Breast epithelium (tissue), 4 donors: ENCODE measurements at places on chromosomes 5 and 9.

DNA sequence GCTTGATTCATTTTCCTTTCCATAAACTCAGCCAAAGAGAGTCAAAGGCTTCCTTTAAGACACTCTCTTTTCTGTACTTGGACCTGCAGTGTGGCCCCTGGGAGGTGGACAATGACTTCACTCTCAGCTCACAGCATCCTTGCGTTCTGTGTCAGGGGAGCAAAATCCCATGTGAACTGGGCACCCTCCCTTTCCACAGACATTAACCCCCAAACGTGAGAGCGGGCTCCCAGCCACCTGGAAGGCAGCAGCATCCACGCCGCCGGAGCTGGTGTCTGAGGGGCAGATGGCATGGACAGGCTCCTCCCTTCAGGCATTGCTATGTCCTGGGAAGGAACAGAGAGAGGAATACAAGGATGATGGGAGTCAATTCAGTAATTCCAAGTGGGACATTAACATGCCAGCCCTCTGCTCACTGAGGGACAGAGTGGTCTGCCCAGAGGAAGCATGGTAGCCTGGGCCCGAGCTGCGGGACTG is 39.5 kb downstream of the TRIP13 start:
- DNase-seq = no peak
- no peaks in the 10 kb centered on the region for H3K4me1 ChIP-seq
- H3K27ac ChIP-seq = peak overlapping the region; percentile 75

DNA sequence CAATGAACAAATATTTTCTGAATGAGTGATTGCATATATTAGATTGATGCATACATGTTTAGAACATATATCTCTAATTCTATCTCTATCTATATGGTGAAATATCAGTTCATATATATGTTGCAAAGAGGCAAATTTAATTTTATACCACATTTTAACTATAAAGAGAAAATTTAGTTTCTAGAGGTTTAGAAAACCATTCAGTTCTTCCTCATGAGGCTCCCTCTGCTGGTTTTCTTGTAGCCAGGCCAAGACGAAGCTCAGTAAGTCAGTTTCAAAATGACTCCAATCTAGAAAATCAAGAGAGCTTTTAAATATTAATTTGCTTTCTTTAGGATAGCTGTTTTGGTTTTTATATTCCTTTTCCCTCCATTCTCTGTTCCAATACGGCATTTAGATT is 312.1 kb downstream of the TMEM232 start:
- H3K27me3 ChIP-seq = no peaks in the 10 kb centered on the region
- no peak overlapping the region for H3K27ac ChIP-seq
- H3K36me3 ChIP-seq = no peaks in the 10 kb centered on the region
- H3K4me1 ChIP-seq = no peaks in the 10 kb centered on the region
- DNase-seq = no peak

DNA sequence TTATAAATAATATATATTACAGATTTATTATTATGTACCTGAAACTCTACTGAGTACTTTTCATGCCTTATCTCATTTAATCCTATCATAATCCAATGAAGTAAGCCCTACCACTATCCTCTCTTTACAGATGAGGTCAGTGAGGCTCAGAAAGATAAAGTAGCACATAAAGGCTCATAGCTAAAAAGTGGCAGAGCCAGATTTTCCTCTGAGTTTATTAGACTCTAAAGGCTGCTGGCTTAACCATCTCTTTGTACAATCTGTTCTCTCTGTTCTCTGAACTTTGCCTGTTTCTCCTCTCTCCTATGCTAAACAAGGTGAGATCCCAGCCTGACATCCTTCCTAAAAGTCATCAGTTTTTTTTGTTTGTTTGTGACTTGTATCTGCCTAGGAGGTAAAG is 311.2 kb downstream of the KCTD16 start:
- H3K4me1 ChIP-seq = no peaks in the 10 kb centered on the region
- DNase-seq = no peak
- no peak overlapping the region for H3K4me3 ChIP-seq
- no peaks in the 10 kb centered on the region for H3K27me3 ChIP-seq

GRCh38 chr9:129665389-129665775 is at the start of gene PRRX2:
TSS of gene PRRX2 (plus strand) at chr9:129665647. CDS start at chr9:129665868, 221 bp downstream.
- H3K27ac ChIP-seq = peak within 1 kb of the TSS; percentile 85
- peak within 1 kb of the TSS; percentile 58 for H3K4me3 ChIP-seq
- no peaks in the 10 kb centered on the region for H3K27me3 ChIP-seq
- H3K4me1 ChIP-seq = no peaks in the 10 kb centered on the region
- no peak for DNase-seq

- no peaks in the 10 kb centered on the region for H3K4me1 ChIP-seq
- no peak overlapping the region for H3K27ac ChIP-seq
These were observed 41.5 kb downstream of the KCNIP1 start for GRCh38 chr5:170545313-170545712.

- H3K27ac ChIP-seq = no peak overlapping the region
- H3K36me3 ChIP-seq = no peaks in the 10 kb centered on the region
- H3K27me3 ChIP-seq = no peaks in the 10 kb centered on the region
These were observed 300.2 kb upstream of the PANK3 start for GRCh38 chr5:168879331-168879730.

- no peak overlapping the region for H3K4me3 ChIP-seq
- H3K27me3 ChIP-seq = no peaks in the 10 kb centered on the region
- H3K4me1 ChIP-seq = no peaks in the 10 kb centered on the region
- H3K27ac ChIP-seq = no peak overlapping the region
- DNase-seq = no peak
These were observed 67.6 kb downstream of the MEIKIN start for GRCh38 chr5:131877873-131878272.

DNA sequence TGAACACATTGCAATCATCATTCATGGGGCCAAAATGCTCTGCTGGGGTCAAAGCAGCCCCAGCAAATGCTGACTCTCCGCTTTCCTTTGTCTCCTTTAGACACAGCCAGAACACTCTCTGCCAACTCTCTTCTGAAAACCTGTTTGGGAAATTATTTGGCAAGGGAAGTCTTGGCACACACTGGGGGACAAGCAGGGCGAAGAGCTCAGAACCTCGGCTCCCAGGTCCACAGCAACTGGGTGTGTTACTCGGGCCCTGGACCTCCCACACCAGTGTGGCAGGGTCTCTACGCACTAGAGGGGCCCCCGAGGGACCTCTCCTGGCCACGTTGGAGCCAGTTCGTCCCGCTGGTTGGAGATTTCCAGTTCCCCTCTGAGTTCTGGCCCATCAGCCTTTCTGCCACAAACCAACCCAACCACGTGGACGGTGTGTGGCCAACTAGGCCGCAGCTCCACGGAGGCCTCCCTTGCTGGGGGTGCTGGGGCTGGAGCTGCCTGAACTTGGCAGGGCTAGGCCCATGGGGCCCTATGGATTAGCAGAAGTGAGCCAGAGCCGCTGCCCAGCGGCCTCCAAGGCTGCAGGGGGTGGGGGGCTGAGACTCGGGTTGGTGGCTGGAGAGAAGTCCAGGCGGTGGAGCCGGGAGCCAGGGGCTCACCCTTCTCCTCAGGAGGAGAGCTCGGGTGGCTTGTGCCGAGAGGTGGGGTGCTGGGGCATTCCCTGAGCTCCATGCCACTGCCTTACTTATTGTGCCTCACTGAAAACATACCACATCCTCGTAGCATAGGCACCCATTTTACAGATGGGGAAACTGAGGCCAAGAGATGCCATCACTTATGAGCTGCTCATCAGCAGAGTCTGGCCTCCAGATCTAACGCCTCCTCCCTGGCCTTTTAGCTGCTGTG is 46.8 kb upstream of the RNU6ATAC start:
- peak overlapping the region; percentile 36 for H3K4me3 ChIP-seq
- peak overlapping the region; percentile 82 for H3K27ac ChIP-seq
- no peak for DNase-seq
- H3K4me1 ChIP-seq = peaks cover 10% of the 10 kb centered on the region
- H3K27me3 ChIP-seq = no peaks in the 10 kb centered on the region

GRCh38 chr9:114434878-114435311 is 47.1 kb upstream of the AKNA start:
- H3K27ac ChIP-seq = no peak overlapping the region
- no peaks in the 10 kb centered on the region for H3K4me1 ChIP-seq
- H3K4me3 ChIP-seq = no peak overlapping the region
- H3K27me3 ChIP-seq = no peaks in the 10 kb centered on the region

DNA sequence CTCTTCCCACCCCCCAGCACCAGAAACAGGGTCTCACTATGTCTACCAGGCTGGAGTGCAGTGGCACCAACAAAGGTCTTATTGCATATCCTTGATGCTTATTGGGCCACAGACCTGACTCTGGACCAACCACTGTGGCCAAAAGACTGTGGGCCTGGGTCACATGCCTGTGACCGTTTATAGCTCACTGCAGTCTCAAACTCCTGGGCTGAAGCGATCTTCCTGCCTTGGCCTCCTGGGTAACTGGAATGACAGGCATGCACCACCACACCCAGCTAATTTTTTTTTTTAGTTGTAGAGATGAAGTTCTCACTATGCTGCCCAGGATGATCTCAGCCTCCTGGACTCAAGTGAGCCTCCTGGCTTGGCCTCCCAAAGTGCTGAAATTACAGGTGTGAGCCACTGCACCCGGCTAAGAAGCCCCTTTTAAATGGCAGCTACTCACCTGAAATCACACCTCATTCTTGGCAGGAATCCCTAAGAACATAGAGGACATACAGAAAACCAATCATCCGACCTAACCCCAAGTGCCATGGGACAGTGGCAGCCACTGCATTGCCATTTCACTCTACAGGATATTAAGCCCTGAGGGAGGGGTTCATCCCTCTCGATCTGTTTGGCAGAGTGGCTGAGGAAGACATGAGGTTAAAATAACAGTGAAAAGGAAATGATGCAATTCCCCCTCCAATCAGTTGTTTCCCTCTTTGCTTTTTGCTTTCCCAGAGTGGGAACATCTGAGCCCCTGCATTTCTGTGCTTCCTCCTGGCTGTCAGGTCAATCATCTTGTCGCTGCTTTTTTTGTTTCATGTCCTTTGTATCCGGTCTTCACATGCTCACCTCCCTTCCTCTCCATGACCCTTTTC is 74.6 kb downstream of the LRRC70 start:
- no peak for DNase-seq
- H3K36me3 ChIP-seq = no peaks in the 10 kb centered on the region
- H3K4me3 ChIP-seq = no peak overlapping the region
- no peak overlapping the region for H3K27ac ChIP-seq
- H3K4me1 ChIP-seq = no peaks in the 10 kb centered on the region
- no peaks in the 10 kb centered on the region for H3K27me3 ChIP-seq

DNA sequence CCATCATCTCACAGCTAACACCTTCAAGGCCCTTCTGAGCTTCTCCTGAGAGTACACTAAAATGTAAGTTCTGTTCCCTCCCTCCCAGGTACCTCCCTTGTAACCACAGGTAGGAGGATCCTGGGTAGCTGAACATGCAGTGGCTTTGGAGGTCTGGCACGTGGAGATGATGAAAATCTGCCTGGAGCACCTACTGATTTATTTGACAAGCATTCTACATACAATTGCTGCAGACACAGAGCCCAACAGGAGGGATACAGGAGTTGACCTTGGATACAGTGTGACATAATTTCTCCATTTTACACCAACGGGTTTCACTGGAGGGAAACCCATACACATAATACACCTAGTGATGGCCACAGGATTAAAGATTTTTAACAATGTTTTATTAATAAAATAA is 478.7 kb downstream of the SEMA5A start:
- no peak for DNase-seq
- H3K27ac ChIP-seq = no peak overlapping the region
- H3K36me3 ChIP-seq = no peaks in the 10 kb centered on the region
- H3K4me1 ChIP-seq = no peaks in the 10 kb centered on the region
- no peak overlapping the region for H3K4me3 ChIP-seq

DNA sequence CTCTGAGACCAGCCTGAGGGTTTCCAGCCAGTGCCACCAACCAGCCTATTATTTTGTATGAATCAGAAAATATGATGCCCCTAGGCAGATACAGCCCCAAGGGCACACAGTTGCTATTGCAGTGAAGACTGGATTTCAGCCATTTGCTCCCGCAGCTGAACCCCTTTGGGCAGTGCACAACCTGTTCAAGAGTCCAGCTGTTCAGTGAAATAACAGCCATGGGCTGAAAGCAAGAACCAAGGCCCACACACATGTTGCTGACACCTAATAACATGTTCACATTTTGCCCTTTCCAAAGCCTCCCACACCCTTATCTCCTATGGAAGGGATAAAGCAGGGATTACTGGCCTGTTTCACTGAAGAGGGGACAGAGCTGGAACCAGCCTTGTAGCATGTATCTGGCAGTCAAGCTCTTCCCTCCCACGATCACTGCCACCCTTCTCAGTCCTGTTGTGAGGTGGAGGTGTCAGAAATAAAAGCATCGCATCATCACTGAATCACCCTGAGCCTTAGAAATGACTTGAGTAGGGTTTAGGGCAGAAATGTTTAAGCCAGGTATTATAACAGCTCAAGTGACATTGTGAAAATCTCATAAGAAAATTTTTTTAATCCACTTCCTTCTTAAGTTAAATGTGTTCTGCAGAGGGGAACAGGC is 137.1 kb upstream of the FSTL4 start:
- H3K4me1 ChIP-seq = no peaks in the 10 kb centered on the region
- no peak overlapping the region for H3K4me3 ChIP-seq
- H3K27ac ChIP-seq = no peak overlapping the region
- DNase-seq = no peak
- no peaks in the 10 kb centered on the region for H3K27me3 ChIP-seq

GRCh38 chr9:76092572-76092971 is 202.1 kb downstream of the PCSK5 start:
- no peak overlapping the region for H3K27ac ChIP-seq
- no peaks in the 10 kb centered on the region for H3K36me3 ChIP-seq
- no peak for DNase-seq
- no peaks in the 10 kb centered on the region for H3K27me3 ChIP-seq

GRCh38 chr5:111517853-111518501 is 5.6 kb upstream of the STARD4 start:
- no peaks in the 10 kb centered on the region for H3K27me3 ChIP-seq
- no peak overlapping the region for H3K27ac ChIP-seq
- H3K36me3 ChIP-seq = no peaks in the 10 kb centered on the region
- H3K4me3 ChIP-seq = no peak overlapping the region
- no peak for DNase-seq
